ENCODE measurements at places on chromosomes 4 and X.

DNA sequence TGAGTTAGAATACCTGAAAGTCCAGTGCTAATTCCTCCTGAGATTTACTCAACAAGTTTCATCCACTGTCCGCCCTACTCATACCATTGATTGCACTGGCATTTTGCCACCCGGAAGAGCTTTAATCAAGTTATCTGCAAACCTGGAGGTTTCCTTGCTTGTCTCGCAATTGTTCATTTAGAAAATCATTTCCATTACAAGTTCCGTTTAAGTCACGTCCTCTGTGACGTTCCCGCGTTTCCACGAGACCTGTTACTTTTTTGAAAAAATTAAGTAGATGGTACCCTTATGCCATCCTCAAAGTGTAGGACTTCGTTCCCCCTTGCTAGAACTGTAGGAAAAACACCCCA lies 761 bp upstream of the FRYL start:
- no peak for DNase-seq

DNA sequence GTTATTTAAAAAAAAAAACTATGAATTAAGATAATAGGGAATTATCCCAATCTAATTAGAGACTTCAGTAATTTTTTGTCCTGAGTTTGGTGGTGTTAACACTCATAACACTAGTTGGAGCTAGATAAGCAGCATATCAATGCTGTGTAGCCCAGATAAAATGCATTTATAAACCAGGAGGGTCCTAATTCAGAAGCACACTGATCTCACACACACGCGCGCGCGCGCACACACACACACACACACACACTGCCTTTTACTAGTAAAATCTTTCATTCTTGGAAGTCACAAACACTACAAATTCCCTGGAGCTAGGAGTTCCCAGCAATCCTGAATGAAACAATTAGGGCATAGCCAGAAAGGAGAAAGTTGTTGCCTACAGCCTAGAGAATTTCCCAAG lies 3.2 kb downstream of the UNC5C start:
- DNase-seq: no peak

DNA sequence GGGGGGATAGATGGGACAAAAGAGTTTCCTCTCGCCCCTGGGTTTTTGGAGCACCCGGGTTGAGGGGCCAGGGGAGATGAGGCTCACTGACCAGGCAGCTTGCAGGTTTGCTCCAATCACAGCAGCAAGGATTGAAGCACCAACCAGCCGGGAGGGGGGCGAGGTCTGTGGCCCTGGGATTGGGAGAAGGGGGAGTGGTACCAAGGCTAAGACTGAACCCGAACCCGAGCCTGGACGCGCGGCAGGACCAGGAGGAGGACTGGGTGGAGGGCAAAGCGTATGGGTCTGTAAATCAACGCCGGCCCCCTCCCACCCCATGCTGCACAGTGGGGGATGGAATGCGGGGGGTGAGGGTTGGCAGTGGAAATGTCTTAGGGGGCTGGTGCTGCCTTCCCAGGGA lies 3.5 kb downstream of the SOX3 start:
- DNase-seq: no peak

- no peak for DNase-seq
Observed at GRCh38 chr4:167210166-167210565, 24.1 kb downstream of the SPOCK3 start.

All from A549 (cell line).